SW 1271 (cell line): ENCODE measurements at places on chromosomes 4 and X.

- DNase-seq: peak; percentile 32
Observed at GRCh38 chr4:165326831-165327210, 648 bp upstream of the MSMO1 start.

DNA sequence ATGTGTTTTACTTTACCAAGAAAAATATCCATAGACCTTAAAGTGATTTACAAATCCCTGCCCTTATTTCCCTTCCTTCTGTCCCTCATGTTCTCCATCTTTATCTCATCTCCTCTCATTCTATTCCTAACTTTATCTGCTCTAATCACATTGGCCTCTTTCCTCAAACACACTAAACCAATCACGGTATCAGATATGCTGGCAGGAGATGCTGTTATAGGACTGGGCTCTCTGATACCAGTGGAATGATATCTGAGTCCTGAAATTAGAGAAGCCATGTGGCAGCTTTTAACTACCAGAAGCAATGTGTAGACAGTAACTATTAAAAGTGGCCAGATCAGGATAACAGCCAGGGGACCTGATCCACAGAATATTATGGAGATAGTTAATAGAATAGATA, 49.9 kb upstream of the GIMD1 start:
- no peak for DNase-seq

- no peak for DNase-seq
Observed at GRCh38 chrX:11566789-11567188, 98.9 kb downstream of the ARHGAP6 start.

- no peak for DNase-seq
Observed at GRCh38 chr4:156734965-156735895, 236.4 kb downstream of the PDGFC start.

DNA sequence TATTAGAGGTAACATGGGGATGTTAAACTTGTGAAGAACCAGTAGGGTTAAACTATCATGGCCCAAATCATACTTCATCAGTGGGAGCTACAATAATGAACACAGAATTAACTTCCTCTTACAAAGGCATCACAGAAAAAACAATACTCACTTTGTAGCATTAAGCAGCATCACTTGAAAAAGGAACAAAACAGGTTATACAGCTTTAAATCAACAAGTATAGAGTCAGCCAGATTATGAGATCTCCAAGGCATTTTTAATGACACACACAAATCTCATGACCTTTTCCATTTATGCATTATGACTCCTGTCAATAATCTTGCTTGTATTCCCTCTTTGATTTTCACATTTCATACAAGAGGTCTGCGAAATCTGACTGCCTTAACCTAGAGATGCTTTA, 18.3 kb downstream of the FBXL5 start:
- no peak for DNase-seq

DNA sequence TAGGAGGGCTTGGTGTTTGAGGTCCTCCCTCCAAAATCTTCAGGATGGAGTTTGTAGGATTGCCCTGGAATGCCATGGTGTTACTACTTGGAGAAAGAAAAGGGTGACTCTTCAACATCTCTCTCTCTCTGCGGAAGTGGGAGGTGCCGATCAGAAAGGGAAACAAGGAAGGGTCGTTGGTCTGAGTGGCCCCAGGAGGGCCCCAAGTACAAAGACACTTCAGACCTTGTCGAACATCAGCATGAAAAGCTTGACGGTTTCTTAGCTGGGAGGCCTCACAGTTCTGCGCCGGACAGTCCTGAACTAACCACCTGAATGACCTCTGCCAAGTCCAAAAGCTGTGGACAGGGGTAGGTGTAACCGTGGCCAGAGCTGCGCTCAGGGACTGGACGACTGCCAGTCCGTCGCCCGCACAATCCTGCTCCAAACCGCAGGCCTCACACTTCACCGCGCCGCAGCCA, 646 bp upstream of the GSX2 start:
- no peak for DNase-seq

DNA sequence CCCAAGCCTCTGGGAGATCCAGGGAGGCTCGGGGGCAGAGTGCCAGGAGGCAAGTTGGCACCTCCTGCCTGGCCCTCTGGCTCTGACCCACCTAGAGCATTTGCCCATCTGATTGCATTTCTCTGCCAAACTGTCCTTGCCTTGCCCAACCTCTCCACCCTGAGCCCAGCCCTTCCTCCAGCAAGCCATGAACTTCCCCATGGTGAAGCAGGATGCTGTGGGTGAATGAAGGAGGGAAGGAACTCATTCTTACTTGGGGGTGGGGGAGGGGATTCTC, 9.3 kb upstream of the CNGA2 start:
- DNase-seq: no peak
